ENCODE measurements at places on chromosomes 5 and 9. TPM values are rescaled to one million over a fixed set of nuclear protein-coding genes. Genes with fewer than 3 reads are reported as not detected.

- no peaks in the 10 kb centered on the region for H3K27me3 ChIP-seq
- H3K4me3 ChIP-seq = no peak overlapping the region
- H3K36me3 ChIP-seq = no peaks in the 10 kb centered on the region
- H3K4me1 ChIP-seq = no peaks in the 10 kb centered on the region
- H3K27ac ChIP-seq = no peak overlapping the region
- DNase-seq = no peak
Observed at GRCh38 chr9:38318759-38319495, 73.6 kb upstream of the ALDH1B1 start.

Gene FOXD4
- 0.50 TPM for total RNA-seq

DNA sequence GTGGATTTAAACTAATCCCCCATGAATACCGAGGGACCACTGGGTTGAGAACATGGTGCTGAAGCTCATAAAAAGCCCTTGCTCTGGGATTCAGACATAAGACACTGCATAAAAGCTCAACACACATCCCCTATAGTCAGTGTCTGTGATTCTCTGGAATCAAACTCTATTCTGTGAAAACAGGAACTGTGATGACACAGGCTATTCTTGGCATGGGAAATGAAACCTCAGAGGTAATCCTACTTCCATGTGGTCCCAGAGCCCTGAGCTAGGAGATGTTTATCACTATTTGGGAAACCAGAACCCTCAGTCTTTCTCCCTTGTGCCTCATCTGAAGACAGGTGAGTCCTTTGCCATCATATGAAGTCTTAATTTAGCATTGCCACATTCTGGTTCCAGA lies 135.4 kb upstream of the PRSS3 start:
- H3K4me1 ChIP-seq = no peaks in the 10 kb centered on the region
- H3K27ac ChIP-seq = no peak overlapping the region
- H3K4me3 ChIP-seq = no peak overlapping the region
- no peaks in the 10 kb centered on the region for H3K27me3 ChIP-seq
- DNase-seq = no peak
- H3K36me3 ChIP-seq = no peaks in the 10 kb centered on the region

GRCh38 chr9:119880361-119880760 lies 511.1 kb upstream of the BRINP1 start:
- H3K36me3 ChIP-seq = no peaks in the 10 kb centered on the region
- H3K4me3 ChIP-seq = no peak overlapping the region
- no peak for DNase-seq
- no peaks in the 10 kb centered on the region for H3K4me1 ChIP-seq
- H3K27ac ChIP-seq = no peak overlapping the region

DNA sequence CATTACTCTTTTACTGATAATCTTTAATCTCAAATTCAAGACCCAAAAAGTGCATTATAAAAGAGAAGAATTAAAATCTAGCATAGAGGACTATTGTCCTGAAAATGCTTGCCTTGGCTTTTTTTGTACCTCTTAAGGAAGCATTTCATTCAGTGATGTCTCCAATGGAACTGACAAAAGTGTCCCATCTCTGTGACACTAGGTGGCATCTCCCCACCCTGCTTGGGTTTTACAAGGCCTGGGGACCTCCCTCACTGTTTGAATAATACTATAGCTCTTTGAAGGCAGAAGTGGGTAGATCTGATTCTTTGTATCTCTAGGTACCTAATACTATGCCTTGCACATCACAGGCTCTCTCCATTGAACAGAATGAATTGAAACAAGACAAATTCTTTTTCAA lies 180.6 kb downstream of the EPB41L4A start:
- H3K27ac ChIP-seq = no peak overlapping the region
- H3K27me3 ChIP-seq = no peaks in the 10 kb centered on the region
- no peak overlapping the region for H3K4me3 ChIP-seq
- H3K36me3 ChIP-seq = no peaks in the 10 kb centered on the region

GRCh38 chr5:111935835-111936234 lies 178.8 kb upstream of the NREP start:
- no peak overlapping the region for H3K4me3 ChIP-seq
- H3K4me1 ChIP-seq = no peaks in the 10 kb centered on the region
- no peaks in the 10 kb centered on the region for H3K36me3 ChIP-seq
- H3K27ac ChIP-seq = no peak overlapping the region

GRCh38 chr9:37953775-37954437 lies 50.0 kb upstream of the SLC25A51 start:
- no peaks in the 10 kb centered on the region for H3K27me3 ChIP-seq
- DNase-seq = no peak
- H3K36me3 ChIP-seq = no peaks in the 10 kb centered on the region
- no peak overlapping the region for H3K4me3 ChIP-seq
- no peak overlapping the region for H3K27ac ChIP-seq
- H3K4me1 ChIP-seq = peaks cover 7% of the 10 kb centered on the region

- DNase-seq = no peak
- peaks cover 25% of the 10 kb centered on the region for H3K4me1 ChIP-seq
- no peaks in the 10 kb centered on the region for H3K36me3 ChIP-seq
- H3K27me3 ChIP-seq = no peaks in the 10 kb centered on the region
Observed at GRCh38 chr9:35834260-35835215, 5.5 kb downstream of the TMEM8B start.

Gene SMIM27
- 24.8 TPM for total RNA-seq

DNA sequence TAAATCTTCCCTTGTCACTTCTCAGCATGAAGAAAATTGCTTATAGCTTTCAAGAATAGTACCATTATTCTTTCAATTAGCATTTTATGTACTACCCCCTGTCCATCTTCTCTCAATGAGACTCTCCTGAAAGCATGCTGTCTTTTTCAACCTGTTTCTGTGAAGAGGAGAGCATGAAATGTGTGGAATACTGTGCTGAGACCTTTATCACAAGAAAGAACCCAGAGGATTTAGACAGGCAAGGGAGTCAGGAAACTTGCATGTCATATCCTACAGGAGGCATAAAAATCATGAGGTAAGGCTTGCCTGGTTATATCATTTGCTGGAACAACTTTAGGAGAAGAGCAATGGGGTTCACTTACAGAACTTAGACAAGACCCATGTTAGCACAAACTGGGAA lies 56.7 kb upstream of the LPAR1 start:
- H3K4me3 ChIP-seq = no peak overlapping the region
- DNase-seq = no peak
- no peaks in the 10 kb centered on the region for H3K27me3 ChIP-seq
- H3K36me3 ChIP-seq = no peaks in the 10 kb centered on the region

Measured in testis (tissue), 5 donors.